ENCODE measurements at places on chromosomes 3 and 15.

GRCh38 chr3:61864886-61865285 is 303.5 kb downstream of the PTPRG start:
- no peak for DNase-seq

DNA sequence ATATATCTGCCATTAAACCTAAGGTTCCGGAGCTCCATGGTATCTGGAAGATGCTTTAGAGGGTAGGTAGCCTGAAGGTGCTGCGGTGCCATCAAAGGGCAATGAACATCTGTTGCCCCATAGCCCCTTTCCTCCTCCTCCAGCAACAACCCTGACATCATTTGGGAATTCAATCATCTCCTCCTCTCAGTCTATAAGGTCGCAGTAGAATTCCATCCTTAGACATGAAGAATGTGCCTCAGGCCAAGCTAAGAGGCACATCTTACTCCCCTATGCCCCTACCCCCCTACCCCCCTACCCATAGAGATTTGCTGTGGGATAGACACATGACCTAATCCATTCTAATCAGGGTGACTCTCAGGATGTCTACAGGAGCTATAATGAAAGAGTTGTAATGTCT is 1099.7 kb upstream of the CFAP20DC start:
- DNase-seq: no peak

DNA sequence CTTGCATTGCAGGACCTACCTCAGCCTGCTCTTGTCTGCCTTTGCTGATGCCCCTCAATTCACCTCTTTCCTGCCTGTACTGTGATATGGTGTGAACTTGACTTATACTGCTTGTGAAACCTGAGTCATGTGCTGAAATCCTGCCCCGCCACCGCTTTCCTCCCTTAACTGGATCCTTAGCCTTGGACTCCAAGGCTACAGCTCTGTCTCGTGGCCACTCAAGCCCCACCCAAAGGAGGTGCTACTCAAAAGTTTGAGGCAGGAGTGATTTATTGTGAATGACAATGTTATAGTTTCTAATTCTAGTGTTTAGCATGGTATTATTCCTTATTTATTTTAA is 56.1 kb downstream of the MYZAP start:
- DNase-seq: no peak

GRCh38 chr3:150759319-150759718 is 3.6 kb downstream of the SIAH2 start:
- DNase-seq: no peak

- DNase-seq: no peak
Measured at GRCh38 chr15:52408823-52409222, 113.2 kb upstream of the MYO5C start.

GRCh38 chr15:78937132-78937739 is 7.6 kb downstream of the CTSH start:
- DNase-seq: no peak

DNA sequence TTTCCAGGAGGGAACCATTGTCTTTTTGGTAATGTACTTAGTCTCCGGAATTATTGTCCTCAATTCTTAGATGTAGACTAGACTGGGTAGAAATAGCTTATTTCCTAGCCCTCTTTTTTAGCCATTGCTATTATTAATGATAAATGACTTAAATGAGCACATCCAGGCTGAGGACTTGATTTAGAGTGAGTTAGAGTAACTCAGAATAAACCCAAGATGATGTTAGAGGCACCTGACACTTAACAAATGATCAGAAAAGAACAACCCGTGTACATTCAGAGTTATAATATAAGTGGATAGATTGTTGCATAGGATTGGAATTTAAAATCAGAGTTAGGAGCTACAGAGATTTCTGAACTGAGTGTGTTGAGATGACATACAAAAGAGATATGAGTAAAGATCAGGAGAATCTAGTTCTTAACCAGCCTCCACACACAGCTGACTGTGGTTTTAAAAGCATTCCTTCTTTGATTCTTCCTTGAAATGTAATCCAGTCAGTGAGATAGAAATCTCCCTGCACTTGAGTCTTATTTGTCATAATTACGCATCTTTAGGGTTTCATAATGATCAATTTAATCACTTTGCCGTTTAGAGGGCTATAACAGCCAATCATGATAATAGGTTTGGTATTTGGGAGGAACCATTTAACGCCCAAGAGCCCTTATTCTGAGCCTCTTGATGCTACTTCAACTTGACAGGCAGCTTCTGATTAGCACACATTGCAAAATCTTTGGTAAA is 366.5 kb downstream of the GAP43 start:
- no peak for DNase-seq

GRCh38 chr3:149534671-149535332 is 60.3 kb downstream of the TM4SF4 start:
- DNase-seq: no peak

DNA sequence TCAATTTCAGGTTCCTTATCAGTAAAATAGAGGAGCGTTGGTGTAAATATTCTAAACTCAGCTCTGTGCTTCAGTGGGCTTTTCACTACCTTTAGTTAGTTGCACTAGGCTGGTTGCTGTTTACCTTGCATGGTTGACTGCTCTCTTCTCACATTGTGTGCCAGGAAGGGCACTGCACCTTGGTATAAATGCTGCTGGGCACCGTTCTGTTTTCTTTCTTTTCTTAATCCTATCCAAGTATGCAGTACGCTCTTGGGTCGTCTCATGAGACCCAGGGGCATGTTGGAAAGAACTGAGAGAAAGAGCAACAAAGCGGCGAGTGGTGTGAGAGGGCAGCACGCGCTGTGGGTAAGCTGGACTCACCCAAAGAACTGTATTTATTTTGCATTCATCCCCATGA is 22.4 kb downstream of the KCNMB2 start:
- no peak for DNase-seq

DNA sequence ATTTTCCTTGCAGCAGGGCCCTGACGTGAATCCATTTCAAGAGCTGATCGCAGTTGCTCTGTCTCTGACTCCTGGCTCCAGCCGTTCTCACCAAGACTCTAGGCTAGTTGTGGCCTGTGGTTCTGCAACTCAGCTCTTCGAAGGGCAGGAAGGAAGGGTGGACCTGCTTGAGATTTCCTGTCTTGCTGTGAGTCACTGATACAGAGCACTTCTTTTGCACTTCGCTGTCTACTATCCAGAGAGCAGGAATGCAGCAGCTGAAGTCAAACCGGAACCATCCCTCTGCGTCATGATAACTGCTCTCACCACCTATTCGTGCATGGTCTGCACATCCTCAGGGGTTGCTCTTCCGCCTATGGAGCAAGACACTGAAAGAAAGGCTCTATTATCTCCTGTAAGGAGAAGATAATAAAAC is 59.7 kb downstream of the RAP2B start:
- DNase-seq: peak; percentile 24

DNA sequence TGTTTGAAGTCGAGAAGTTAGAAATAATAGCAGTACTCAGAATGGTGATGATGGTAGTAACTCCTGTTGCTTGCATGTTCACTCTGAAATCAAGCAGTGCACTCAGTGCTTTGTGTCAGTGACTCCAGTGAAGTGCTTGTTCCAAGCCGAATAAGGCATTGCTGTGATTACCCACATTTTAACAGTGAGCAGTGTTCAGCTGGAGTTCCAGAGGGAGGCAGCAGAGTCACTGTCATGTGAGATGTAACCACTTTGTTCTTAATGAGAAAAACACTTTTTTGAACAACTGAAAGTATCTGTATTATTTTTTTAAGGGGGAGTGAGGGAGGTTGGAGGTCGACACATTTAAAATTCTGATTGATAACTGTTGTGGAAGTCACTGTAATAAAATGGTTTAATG is 3.7 kb downstream of the MDFIC2 start:
- no peak for DNase-seq

DNA sequence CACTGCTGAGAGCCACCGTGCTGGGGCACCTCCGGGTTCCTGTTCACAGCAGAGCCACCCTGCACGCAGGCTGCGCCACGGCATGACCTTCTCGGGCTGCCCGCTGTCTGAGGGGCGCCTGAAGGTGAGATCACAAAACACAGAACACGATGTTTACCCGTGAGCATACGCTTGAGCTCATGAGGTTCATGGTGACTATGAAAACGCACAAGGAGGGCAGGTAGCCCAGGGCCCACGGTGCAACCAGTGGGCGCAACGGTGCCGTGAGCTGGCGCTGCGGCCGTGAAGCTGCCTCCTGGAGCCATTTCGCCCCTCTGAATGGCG is 36.1 kb downstream of the KLHL25 start:
- no peak for DNase-seq

DNA sequence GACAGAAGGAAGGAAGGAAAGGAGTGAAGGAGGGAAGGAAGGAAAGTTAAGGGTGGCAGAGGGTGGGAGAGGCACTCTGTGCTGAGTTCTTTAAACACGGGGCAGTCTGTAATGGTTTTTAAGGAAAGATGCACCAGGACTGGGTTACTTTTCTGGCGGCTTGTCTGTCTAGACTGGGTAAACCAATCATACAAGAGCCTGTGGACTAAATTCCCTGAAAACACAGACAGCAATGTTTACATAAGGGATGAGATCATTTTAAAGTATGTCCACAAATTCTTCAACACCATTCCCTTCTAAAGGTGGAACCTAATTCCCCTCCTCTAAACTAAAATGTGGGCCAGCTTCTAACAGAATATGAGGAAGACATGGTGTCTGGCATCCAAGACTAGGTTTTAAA is 235.5 kb upstream of the IGF1R start:
- DNase-seq: no peak
